ENCODE measurements at places on chromosomes 6 and 20.
A peak's percentile ranks its signal among the peaks of the same experiment; 100 is the strongest.

DNA sequence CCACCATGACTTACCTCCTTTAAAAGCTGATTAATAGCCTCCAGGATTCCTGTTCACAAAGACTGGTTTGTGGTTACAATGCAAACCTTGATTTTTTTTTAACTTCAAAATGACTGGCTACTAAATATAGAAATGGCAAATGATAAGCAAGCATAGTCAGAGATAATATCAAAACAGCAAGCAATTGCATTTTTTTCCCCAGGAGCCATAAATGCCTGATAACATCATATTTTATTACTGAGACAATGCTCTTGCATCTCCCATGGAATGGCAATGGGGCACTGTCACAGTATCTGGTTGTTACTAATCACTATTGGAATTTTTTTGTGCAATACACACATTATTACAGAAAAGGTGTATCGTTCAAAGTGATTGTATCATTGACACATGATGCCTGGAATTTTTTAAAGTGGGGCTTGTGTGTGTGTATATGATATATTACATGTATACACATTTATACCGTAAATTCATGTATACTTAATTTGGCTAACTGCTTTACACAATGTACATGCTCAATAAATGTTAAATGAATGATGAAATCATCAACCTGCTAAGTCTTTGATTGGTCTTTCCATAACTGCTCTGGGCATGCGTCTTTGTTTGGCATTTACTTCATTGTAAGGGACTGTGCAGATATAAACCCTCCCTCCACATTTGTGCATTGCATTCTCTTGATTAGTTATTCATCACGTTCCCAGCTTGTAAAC, 980 bp upstream of the SALL4 start:
- no peak for DNase-seq

- DNase-seq, result no peak
Observed at GRCh38 chr20:57106692-57107091, 159.7 kb downstream of the BMP7 start.

DNA sequence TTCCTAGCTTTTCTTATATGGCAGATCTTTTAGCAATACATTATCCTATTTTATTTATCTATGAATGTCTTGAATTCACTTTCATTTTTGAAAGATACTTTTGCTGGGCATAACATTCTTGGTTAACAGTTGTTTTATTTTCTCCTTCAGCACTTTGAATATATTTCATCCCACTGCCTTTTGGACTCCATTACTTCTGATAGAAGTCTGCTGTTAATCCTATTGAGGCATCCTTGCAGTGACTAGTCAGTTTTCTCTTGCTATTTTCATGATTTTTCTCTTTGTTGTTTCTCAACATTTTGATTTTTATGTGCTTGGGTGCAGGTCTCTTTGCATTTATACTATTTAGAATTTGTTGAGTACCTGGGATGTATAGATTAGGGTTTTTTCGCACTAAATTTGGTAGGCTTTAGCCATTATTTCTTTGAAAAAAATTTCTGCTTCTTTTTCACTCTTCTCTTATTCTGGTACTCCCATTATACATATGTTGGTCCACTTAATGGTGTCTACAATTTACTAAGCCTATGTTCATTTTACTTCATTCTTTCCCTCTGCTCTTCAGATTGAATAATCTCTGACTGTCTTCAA, 53.2 kb downstream of the PHACTR3 start:
- no peak for DNase-seq

DNA sequence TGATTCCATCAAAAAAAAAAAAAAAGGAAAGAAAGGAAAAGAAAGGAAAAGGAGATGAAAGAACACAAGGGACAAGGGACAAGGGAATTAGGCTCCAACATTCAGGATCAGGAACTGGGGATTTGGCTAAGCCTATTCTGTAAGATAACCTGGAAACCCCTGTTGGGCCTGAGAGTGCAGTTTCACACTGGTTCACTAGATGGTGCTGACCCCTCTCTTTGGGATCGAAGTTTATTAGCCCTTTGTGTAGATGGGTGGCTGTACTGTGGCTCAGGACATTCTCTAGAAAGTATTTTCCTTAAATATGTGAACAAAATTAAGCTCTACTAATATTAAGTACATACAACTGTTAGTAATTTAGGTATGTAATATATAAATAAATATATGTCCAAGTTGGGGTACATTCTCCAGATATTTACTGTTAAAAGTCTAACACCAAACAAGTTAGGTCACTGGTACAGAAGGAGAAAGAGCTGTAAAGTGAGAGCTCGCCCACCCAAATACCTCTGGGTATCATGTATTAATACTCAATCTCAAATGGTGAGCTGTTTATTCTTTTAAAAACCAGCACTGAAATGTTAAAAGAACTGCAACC, 6.3 kb downstream of the OR2A4 start:
- DNase-seq, result peak; percentile 49

DNA sequence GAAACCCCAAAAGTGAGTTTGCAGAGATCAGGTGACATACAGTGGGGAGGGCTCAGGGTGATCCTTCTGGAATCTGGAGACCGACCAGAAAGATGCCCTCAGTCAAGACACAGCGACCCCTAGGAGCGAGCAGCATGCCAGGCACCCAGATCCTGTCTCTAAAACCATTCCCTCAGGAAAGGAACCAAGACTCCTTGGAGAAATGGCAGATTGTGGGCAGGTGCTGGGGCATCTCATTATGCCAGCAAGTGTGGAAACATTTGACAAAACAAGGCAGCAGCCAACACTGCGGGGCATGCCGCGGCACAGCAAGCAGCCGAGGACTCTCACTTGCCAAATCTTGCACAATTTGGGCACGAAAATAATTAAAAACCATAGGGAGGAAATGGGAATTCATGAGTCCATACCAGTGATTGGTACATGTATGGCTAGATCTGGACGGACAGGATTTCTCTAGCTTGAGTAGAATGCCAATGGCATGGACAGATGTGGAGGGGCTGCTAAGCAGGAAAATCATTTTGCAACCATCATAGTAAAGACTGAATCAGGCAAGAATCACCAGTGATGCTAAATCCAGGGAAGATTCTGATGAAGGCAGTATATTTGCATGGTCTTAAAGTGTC, 76.9 kb downstream of the GINS1 start:
- no peak for DNase-seq

DNA sequence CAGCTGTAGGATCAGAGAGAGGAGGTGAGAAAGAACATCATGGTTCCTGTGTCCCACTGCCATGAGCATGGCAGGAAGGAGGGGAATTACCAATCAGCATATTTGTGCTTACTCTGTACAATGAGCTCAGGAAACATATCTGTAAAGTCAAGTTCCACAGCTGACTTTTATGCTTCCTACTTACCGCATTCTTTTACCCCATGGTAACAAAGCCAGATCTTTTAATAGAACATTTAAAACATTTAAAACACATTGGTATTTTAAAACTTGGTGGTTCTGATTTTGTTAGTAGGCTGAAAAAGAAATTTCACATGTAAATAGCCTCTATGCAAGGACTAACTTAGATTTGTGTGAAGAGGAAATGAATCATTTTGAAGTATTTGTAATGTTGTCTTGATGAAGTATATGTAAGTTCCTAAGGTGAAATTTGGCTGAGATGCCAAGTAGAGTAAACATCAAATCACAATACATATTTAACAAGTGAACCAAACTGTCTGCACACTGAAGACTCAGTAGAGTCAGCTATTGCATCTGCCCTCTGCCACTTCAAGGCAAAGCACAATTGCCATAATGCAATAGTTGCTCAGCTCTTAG, 114.7 kb downstream of the GJA10 start:
- no peak for DNase-seq

DNA sequence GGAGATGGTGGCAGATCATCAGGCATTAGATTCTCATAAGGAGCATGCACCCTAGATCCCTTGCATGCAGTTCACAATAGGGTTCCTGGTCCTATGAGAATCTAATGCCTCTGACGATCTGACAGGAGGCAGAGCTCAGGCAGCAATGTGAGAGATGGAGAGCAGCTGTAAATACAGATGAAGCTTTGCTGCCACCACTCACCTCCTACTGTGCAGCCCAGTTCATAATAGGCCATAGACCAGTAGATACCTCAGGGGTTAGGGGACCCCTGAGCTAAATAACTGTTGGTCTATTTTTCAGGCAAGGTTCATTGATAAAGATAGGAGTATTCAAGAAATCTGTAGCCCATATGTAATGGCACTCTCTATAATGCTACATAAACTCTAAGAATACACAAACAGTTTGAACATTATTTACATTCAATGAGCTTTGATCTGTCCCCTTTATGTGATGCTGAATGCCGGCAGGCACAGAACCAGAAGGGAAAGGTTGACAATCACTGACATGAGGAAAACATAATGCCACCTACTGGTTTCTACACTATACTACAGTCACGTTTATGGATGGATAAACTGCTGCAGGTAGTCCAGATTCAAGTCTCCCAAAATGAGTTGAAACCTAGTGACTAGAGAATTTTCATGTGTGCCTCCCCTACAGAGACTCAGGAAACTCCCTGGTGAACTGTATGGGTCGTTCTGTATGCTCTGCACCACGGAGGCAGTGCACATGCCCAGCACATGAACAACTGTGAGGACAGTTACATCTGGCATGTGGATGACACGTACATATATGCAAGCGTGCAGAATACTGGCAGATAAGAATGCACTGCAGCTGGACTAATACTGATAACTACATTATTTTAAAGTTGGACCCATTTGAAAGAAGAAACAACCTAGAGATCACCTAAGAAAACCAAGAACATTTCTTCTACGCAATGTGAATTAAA, 72.0 kb downstream of the DST start:
- peak; percentile 37 for DNase-seq

DNA sequence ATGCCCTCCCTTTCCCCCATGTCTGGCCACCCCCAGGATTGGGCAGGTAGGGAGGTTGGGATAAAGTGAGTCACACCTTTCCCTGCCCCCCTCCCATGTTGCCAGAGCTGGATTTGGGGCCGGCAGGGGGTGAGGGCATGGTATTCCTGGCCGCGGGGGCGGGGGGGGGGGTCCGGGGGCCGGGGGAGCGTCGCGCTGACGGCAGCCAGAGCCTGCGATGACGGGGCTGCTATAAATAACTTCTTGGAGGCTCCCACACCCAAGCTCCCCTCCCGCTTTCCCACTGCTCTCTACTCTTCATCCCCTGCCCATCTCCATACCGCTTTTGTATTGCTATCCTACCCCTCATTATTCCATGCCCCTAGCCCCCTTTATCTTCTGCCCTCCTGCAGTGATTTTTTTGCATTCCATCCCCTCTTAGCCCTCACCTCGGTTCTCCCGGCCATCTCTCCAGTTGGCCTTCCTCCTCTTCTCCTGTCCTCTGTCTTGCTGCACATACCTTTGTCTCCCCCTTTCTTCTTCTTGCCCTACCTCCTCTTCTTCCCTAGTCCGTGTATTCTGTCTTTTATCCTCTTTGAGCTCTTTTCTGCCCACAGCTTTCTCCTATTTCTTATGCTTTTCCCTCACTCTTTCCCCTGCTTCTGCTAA, 13.8 kb downstream of the SYNGAP1 start:
- no peak for DNase-seq

Measured in GM12865 (cell line).